ENCODE measurements at places on chromosomes 2 and 18. TPM values are rescaled to one million over a fixed set of nuclear protein-coding genes. Genes with fewer than 3 reads are reported as not detected.

GRCh38 chr2:101794141-101794540, 96.6 kb downstream of the MAP4K4 start:
- DNase-seq, result no peak

DNA sequence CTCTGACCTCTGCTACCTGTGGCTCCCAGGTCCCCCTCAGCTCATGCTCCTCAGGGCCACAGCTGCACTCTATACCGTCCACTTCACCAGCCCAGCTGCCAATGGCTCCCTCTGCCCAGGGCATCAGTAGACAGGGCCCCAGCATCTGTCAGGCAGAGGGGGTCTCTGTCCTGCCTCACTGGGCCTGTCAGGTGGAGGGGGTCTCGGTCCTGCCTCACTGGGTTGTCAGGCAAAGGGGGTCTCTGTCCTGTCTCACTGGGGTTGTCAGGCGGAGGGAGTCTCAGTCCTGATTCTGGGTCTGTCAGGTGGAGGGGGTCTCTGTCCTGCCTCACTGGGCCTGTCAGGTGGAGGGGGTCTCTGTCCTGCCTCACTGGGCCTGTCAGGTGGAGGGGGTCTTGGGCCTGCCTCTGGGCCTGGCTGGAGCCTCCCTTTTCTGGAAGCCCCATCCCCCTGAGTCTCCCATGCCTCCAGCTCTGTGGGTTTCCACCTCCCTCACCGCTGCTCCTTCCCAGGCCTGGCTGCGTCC, 19.9 kb downstream of the SNORC start:
- no peak for DNase-seq

The CXCR4 gene
- polyA plus RNA-seq, result 368 TPM

DNA sequence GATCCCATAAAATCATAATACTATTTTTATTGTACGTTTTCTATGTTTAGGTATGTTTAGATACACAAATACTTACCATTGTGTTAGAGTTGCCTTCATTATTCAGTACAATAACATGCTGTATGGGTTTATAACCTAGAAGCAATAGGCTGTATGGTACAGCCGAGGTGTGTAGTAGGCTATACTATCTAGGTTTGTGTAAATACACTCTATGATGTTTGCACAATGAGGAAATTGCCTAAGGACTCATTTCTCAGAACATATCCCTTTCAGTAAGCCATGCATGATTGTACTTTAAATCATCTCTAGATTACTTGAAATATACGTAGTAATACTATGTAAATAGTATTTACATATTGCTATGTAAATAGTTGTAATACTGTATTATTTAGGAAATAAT, 156.7 kb downstream of the CDCA7 start:
- no peak for DNase-seq

DNA sequence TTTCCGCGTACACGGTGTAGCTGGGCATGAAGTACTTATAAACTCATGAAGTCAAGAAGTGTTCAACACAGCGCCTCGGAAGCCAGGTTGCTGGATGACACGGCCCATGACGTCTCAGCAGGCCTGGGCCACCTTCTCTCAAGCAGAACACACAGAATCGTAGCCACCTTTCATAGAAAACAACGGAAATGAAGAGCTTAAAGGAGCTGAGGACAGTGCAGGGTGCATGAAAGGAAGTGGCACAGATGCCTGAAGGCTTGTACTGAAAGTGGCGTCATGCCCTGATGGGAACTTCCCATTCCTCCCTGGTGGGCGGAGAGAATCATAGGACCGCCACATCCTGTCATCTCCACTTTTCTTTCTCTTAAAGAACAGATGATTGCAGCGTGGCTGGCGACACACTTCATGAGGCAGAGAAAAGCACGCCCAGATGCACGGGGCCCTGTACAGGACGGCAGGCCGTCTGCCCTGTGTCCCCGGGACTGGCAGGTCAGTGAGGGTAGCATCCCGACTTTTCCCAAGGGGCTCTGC, 31.1 kb downstream of the HDAC4 start:
- DNase-seq, result peak; percentile 39

The MEP1B gene
- polyA plus RNA-seq, result not detected

The SIX3 gene
- not detected for polyA plus RNA-seq

The SGPP2 gene
- 0.05 TPM for polyA plus RNA-seq

DNA sequence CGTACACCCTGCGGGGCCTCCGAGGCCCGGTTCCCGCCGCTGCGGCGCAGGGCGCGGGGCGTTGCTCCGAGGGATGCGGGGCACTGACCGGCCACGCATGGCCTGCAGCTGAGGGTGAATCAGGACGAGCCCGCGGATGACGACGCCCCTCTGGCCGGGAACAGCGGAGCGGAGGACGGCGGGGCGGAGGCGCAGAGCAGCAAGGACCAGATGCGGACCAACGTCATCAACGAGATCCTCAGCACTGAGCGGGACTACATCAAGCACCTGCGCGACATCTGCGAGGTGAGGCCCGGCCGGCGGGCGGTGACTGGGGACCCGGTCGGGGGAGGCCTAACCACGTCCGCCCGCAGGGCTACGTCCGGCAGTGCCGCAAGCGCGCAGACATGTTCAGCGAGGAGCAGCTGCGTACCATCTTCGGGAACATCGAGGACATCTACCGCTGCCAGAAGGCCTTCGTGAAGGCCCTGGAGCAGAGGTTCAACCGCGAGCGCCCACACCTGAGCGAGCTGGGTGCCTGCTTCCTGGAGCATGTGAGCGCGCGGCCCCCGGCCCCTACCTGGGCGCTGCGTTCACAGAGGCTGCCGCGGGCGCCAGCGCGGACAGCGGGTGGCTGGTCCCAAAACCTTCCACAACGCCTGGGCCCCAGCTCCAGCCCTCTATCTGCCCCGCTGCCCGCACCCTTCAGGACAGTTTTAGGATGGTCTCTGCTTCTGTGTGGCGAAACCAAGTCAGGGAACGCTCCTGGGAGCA, 53.2 kb downstream of the FAM168B start:
- peak; percentile 35 for DNase-seq

GRCh38 chr2:156892467-156893281, 364.8 kb upstream of the GALNT5 start:
- DNase-seq, result no peak

DNA sequence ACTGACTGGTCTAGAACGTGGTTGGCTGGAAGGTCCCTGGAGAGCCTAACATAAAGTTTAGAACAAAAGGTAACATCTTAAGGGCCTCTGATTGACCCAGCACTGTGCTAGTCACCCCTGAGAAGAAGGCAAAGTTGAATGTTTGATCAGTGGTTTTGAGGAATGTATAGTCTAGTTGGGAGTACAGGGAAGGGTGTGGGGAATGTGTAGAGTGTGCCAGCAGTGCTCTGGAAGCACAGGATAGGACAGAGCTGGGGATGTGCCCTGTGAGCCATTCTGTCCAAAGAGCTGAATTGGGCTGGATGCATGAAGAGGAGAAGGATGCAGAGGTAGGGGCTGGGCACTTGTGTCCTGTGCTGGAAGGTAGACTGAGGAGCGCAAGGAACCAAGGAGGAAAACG, 41.0 kb upstream of the DOCK10 start:
- no peak for DNase-seq

The TTN gene
- polyA plus RNA-seq, result 4.9 TPM

GRCh38 chr2:101486258-101486701, 11.4 kb upstream of the RFX8 start:
- DNase-seq, result no peak

DNA sequence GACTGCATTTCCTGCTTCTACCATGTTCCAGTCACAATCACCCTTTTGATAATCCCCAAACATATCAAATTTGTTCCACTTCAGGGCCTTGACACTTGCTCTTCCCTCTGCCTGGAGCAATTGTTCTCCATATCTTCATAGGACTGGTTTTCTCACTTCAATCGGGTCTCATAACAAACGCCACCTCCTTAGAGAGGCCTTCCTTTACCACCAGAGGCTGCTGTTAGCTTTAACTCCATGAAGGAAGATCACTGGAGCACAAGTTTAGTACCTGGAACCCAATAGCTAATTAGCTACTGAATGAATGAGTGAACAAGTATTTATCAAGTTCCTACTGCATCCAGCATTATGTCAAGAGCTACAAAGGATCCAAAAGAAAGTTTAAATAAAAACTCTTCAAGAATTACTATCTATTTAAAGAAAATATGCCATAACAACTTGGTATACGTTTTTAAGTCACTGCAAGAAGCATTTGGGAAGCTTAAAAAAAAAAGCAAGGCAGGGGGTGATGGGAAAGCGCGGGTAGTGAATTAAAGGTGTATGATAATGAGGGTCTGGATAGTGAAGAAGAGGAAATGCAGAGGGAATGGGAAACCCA, 58.8 kb downstream of the BAZ2B start:
- no peak for DNase-seq

DNA sequence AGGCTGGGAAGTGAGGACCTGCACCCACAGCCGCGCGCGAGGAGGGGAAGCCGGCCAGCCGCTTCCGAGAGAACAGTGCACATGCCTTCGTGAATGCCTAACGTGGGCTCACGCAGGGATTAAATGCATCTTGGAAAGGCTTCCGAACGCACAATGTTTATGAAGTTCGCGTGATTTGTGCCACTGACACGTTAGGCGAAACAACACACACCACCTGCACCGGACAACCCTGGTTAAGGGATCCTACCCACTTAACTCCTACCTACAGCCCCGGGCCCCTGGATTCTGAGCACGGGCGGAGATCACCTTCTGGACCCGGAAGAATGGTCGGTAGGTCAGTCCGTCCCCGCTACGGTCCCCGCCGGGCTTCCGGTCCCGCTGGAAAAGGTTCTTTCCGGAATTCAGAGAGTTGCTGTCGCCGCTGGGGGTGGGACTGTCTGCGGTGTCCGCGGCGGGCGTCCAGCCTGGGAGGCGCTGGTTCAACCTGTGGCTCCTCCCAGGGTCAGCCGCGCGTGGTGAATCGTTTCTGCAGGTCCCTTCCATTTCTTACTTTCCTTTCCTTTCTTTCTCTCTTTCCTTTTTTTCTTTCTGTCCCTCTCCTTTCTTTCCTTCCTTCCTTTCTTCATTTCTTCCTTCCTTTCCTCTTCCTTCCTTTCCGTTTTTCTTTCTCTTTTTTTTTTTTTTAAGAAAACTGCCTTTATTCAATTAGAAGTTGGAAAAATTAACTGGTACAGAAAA, at the start of gene MTIF2:
MTIF2 (minus strand) TSS at position 325 of the 738 bp plus-strand sequence. CDS start 5,373 bp downstream, outside the sequence.
- DNase-seq, result peak; percentile 74

- DNase-seq, result no peak
Measured at GRCh38 chr2:182822733-182823132, 43.7 kb downstream of the FRZB start.
